ENCODE measurements at places on chromosomes 11 and 22. TPM values are rescaled to one million over a fixed set of nuclear protein-coding genes. Genes with fewer than 3 reads are reported as not detected.

The GRIA4 gene
- not detected for total RNA-seq

The TSPAN18 gene
- total RNA-seq, result 129 TPM

The IGSF9B gene
- total RNA-seq, result 44.1 TPM

The BIRC3 gene
- total RNA-seq, result 8.1 TPM

The A4GALT gene
- 94.9 TPM for total RNA-seq

The HEPHL1 gene
- total RNA-seq, result not detected

Data from left ventricle myocardium inferior (tissue), 1 donor.